Breast epithelium (tissue), 4 donors: ENCODE measurements at places on chromosomes 1 and 21. TPM values are rescaled to one million over a fixed set of nuclear protein-coding genes. Genes with fewer than 3 reads are reported as not detected.
A peak's percentile ranks its signal among the peaks of the same experiment; 100 is the strongest.

The CLIC6 gene
- total RNA-seq = 14.4 TPM

The WARS2 gene
- 23.3 TPM for total RNA-seq

The BSND gene
- total RNA-seq = under 0.01 TPM

The PAX7 gene
- not detected for total RNA-seq

The ERO1B gene
- 9.0 TPM for total RNA-seq

- H3K4me1 ChIP-seq = no peaks in the 10 kb centered on the region
- H3K27me3 ChIP-seq = no peaks in the 10 kb centered on the region
- peak overlapping the region; percentile 69 for H3K27ac ChIP-seq
- peak overlapping the region; percentile 21 for H3K4me3 ChIP-seq
Observed at GRCh38 chr1:212721388-212722247, 22.0 kb upstream of the BATF3 start.

DNA sequence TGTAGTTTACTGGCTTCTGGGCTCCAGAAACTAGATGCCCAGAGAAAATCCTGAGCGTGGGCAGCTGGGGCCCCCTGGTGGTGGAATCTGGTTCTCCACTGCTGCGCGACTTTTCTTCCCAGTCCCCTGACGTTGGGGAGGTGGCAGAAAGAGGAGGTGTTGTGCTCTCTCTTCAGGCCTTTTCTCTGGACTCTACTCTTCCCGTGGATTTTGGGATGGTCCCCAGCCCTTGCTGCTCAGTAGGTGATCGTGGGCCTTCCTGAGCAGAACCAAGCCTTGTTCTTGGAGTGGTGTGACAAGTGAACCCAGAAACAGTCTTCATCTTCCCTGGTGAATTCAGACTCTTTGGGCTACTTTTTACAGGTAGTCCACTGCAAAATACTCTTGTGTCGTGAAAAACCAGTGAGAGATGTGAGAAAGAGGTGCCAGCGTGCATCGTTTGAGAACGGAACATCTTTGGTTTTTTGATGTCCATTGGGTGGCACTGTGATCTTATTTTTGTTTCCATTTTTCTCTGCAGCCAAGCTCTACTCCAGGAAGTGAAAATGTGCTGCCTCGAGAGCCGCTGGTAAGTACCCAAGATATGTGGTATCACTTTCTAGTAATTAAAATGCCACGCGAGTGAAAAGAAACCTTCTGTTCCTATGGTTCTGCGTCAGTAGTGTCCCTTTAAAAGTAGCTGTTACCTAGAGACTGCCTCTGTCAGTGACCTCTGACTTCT lies 20.2 kb downstream of the PEX14 start:
- H3K4me1 ChIP-seq = peaks cover 10% of the 10 kb centered on the region
- peak overlapping the region; percentile 86 for H3K27ac ChIP-seq
- no peaks in the 10 kb centered on the region for H3K36me3 ChIP-seq
- peak overlapping the region; percentile 55 for H3K4me3 ChIP-seq
- H3K27me3 ChIP-seq = no peaks in the 10 kb centered on the region

DNA sequence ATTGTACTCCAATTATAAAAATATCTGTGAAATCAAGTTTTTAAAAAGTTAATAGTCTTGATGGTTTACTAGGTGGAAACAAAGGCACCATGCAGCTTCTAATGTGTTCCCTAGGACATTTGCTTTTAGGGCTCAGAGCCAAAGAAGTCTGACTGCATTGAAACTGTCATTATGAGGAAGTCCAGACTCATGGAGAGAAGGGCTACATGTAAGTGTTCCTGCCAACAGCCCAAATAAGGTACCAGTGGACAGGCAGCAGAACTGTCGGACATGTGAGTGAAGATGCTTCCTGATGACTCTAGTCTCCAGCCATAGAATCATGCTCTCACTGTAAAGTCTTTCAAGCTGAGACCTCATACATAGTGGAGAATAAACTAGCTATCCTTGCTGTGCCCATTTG lies 287.6 kb downstream of the AKT3 start:
- no peaks in the 10 kb centered on the region for H3K27me3 ChIP-seq
- no peak overlapping the region for H3K4me3 ChIP-seq
- H3K36me3 ChIP-seq = peaks cover 5% of the 10 kb centered on the region

DNA sequence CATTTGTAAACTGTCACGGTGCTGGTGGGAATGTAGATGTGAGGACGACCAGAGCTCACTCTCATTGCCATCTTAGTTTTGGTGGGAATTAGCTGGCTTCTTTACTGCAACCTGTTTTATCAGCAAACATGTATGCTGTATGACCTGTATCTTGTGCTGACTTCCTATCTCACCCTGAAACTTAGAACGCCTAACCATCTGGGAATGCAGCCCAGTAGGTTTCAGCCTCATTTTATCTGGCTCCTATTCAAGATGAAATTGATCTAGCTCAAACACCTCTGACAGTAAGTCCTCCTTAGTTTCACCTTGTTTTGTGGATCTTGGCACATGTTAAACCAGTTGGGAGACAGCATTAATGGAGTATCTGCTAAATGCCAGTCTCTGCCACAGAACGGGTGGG lies 174.6 kb downstream of the HLX start:
- H3K27me3 ChIP-seq = no peaks in the 10 kb centered on the region
- H3K4me1 ChIP-seq = no peaks in the 10 kb centered on the region
- no peaks in the 10 kb centered on the region for H3K36me3 ChIP-seq
- no peak overlapping the region for H3K4me3 ChIP-seq

GRCh38 chr1:40976952-40977690 lies 2.4 kb upstream of the CTPS1 start:
- no peaks in the 10 kb centered on the region for H3K27me3 ChIP-seq
- H3K27ac ChIP-seq = no peak overlapping the region
- peaks cover 5% of the 10 kb centered on the region for H3K4me1 ChIP-seq
- H3K36me3 ChIP-seq = no peaks in the 10 kb centered on the region

DNA sequence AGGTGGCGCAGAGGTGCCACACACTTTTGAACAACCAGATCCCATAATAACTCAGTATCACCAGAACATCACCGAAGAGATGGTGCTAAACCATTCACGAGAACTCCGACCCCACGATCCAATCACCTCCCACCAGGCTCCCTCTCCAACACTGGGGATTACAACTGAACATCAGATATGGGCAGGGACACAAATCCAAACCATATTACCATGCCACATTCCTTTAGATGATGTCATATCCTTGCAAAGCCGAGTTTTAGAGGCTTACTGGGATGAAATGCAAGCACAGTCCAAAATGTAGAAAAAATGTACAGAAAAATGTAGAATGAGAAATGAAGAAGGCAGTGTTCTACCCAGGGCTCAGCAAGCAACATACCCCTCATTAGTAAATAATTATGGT lies 64.7 kb downstream of the SGIP1 start:
- DNase-seq = no peak
- no peak overlapping the region for H3K4me3 ChIP-seq
- H3K4me1 ChIP-seq = no peaks in the 10 kb centered on the region
- H3K27me3 ChIP-seq = no peaks in the 10 kb centered on the region

DNA sequence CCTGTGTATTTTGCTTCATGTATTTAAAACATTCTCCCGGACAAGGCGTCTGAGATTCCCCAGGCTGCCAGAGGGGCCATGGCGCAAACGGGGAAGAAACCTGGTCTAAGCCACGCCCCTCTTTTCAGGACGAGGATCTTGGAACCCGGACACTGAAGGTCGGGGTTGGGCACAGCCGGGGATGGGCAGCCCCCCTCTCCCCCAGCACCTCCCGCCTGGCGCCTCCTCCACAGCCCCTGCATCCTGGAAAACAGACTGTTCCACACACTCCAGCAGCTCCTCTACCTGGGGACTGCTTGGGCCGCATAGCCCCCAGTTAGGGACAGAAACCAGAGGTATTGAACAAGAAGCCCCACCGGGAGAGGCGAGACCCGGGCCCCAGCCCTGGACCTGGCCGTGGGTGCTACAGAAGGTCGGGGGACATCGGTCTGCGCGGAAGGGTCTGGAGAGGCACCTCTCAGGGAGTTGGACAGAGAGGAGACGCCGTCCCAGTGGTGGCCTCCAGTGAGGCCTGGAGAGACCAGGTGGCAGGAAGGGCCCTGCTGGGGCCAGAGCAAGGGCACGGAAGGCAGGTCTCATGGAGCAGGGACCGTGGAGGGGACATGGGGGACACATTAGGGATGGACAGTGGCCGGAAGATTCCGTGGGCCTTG lies 5.4 kb downstream of the TP73 start:
- H3K4me1 ChIP-seq = no peaks in the 10 kb centered on the region
- no peak overlapping the region for H3K4me3 ChIP-seq

DNA sequence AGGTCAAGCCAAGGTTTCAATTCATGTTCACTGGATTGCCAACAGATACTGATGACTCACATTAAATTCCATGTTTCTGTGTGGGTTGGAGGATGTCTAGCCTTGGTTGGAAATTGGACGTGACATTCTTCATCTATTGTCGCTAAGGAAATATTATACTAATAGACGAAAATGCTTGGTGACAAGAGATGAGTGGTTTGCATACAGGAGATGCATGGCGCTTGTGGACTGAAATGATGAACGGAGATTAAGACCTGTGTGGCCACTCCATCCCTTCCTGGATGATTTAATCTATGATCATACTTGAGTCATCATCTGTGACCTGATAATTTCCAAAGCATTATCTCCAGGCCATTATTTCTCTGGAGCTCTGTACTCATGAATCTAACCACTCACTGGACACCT lies 97.0 kb upstream of the CD34 start:
- no peaks in the 10 kb centered on the region for H3K27me3 ChIP-seq
- no peaks in the 10 kb centered on the region for H3K4me1 ChIP-seq
- H3K4me3 ChIP-seq = no peak overlapping the region
- DNase-seq = no peak
- H3K36me3 ChIP-seq = no peaks in the 10 kb centered on the region

GRCh38 chr1:218557731-218558130 lies 212.6 kb downstream of the TGFB2 start:
- H3K4me3 ChIP-seq = no peak overlapping the region
- peak; percentile 21 for DNase-seq
- H3K36me3 ChIP-seq = no peaks in the 10 kb centered on the region
- H3K27ac ChIP-seq = no peak overlapping the region
- H3K4me1 ChIP-seq = no peaks in the 10 kb centered on the region

DNA sequence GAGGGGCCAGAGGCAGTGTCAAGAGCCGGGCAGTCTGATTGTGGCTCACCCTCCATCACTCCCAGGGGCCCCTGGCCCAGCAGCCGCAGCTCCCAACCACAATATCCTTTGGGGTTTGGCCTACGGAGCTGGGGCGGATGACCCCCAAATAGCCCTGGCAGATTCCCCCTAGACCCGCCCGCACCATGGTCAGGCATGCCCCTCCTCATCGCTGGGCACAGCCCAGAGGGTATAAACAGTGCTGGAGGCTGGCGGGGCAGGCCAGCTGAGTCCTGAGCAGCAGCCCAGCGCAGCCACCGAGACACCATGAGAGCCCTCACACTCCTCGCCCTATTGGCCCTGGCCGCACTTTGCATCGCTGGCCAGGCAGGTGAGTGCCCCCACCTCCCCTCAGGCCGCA lies at the start of gene BGLAP:
Gene BGLAP, plus strand, starts transcription at position 259 of the 400 bp plus-strand sequence. Its CDS starts 48 bp downstream, at position 307.
- no peak within 1 kb of the TSS for H3K4me3 ChIP-seq
- no peaks in the 10 kb centered on the region for H3K4me1 ChIP-seq
- H3K27me3 ChIP-seq = no peaks in the 10 kb centered on the region
- H3K36me3 ChIP-seq = no peaks in the 10 kb centered on the region
- no peak within 1 kb of the TSS for H3K27ac ChIP-seq
